ENCODE measurements at places on chromosomes 2 and 18. TPM values are rescaled to one million over a fixed set of nuclear protein-coding genes. Genes with fewer than 3 reads are reported as not detected.

The TMX3 gene
- 24.4 TPM for polyA plus RNA-seq

GRCh38 chr18:31740180-31740579, 20.5 kb downstream of the SLC25A52 start:
- no peaks in the 10 kb centered on the region for H3K27me3 ChIP-seq
- H3K4me3 ChIP-seq = no peak overlapping the region
- H3K36me3 ChIP-seq = no peaks in the 10 kb centered on the region
- H3K27ac ChIP-seq = no peak overlapping the region

- H3K4me1 ChIP-seq = no peaks in the 10 kb centered on the region
- no peaks in the 10 kb centered on the region for H3K36me3 ChIP-seq
Measured at GRCh38 chr2:51981783-51982182, 949.9 kb upstream of the NRXN1 start.

The C2orf15 gene
- 0.05 TPM for polyA plus RNA-seq

The NYAP2 gene
- polyA plus RNA-seq = 0.96 TPM

GRCh38 chr2:119548516-119549120, 4.4 kb downstream of the CFAP221 start:
- no peak for DNase-seq
- H3K27ac ChIP-seq = peak overlapping the region; percentile 66
- H3K27me3 ChIP-seq = no peaks in the 10 kb centered on the region
- H3K4me3 ChIP-seq = no peak overlapping the region

DNA sequence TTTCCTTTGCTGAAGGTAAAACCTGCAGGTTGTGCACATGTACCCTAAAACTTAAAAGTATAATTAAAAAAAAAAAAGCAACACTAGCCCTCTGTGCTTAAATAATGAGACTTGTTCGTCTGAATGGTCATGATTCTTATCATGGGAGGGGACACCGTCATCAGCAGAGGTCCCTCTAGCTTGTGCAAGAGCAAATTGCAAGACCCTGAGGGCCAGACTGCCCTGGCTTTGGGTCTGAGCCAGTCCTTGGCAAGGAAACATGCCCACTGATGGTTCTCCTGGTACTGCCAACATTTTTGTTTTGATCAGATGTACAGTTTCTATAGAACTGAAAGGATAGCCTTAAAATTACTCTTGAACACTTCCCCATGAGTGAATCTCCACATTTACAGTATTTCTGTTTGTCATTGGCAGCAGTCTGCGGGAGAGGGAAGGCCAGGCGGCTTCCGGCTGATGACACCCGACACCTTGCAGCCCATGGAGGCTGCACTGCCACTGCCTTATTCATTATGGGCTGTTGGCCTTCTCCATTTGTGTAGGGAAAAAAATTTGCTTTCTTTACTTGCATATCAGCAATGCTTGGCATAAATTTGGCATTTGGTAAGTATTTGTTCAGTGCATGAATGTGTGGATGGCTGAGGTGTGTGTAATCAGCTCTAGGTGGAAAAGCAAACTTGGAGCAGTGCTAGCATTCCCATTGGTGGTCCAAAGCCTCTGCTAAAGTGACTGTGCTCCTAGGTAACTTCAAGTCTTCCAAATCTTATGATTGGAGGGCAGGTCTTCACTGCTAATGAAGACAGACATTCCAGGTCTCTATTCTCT, 161.6 kb upstream of the ALKAL2 start:
- no peaks in the 10 kb centered on the region for H3K36me3 ChIP-seq
- no peak overlapping the region for H3K4me3 ChIP-seq
- no peaks in the 10 kb centered on the region for H3K4me1 ChIP-seq
- H3K27ac ChIP-seq = no peak overlapping the region

GRCh38 chr2:171432969-171433762, 624 bp downstream of the METTL8 start:
- no peaks in the 10 kb centered on the region for H3K27me3 ChIP-seq
- H3K36me3 ChIP-seq = peaks cover 26% of the 10 kb centered on the region
- peaks cover 13% of the 10 kb centered on the region for H3K4me1 ChIP-seq
- peak overlapping the region; percentile 87 for H3K4me3 ChIP-seq
- no peak for DNase-seq

DNA sequence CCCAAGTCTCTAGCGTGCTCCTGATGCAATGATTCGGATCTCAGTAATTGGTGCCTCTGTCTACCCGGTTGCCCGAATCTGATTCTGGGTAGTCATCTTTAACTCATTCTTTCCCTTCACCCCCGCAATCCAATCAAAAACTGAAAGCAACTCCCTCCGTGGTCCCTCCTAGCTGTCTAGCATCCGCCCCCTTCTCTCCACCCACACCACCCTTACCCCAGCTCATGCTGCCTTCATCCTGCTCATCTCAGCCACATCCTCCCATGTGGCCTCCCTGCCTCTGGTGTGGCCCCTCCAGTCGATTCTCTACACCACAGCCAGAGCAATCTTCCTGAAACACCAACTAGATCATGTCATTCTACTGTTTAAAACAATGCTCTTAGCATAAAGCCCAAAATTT, 62.3 kb downstream of the TTC32 start:
- no peaks in the 10 kb centered on the region for H3K4me1 ChIP-seq
- DNase-seq = no peak
- H3K27ac ChIP-seq = no peak overlapping the region
- no peak overlapping the region for H3K4me3 ChIP-seq
- no peaks in the 10 kb centered on the region for H3K36me3 ChIP-seq

DNA sequence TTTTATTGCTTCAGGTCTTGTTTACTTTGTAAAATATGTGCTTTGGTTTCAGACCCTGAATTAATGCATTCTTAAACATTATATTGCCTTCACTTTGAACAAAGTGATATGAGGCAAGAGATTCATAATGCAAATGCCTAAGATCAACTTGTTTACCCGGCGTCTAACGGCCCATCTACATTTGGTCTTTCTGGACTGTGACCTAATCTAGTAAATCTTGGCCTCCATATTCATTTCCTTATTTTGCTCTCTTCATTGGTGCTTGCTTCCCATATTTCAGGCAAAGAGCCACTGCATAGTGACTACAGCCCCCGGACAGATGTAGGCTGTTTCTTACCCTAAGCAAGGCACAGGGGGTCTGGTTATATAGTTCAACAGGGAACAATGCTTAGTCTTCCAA, 53.0 kb upstream of the SLC39A10 start:
- H3K36me3 ChIP-seq = no peaks in the 10 kb centered on the region
- H3K27me3 ChIP-seq = no peaks in the 10 kb centered on the region
- H3K4me3 ChIP-seq = no peak overlapping the region
- H3K27ac ChIP-seq = no peak overlapping the region
- DNase-seq = no peak
- no peaks in the 10 kb centered on the region for H3K4me1 ChIP-seq

DNA sequence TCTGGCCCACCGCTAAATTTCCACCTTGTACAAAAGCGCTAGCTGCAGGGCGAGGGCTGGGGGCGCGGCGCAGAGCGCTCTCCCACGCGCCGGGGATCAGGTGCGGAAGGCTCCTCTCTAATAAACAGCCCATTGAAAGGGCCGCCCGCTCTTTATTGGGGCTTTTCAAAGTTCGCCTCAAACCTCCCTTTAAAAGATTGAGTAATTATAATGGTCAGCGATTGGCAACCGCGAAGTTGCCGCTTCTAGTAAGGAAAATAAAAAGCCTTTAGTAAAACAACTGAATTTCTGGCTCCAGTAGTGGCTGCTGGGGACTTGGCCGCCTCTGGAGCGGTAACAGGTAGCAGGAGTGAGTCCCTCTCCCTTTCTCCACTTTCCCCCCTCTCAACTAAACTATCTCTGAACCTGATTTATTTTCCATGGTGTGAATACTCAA, 755 bp downstream of the NEUROD1 start:
- H3K4me3 ChIP-seq = no peak overlapping the region
- DNase-seq = no peak
- H3K4me1 ChIP-seq = no peaks in the 10 kb centered on the region
- H3K27ac ChIP-seq = no peak overlapping the region

The PID1 gene
- 7.9 TPM for polyA plus RNA-seq

GRCh38 chr18:11112286-11112685, 37.1 kb downstream of the PIEZO2 start:
- H3K27ac ChIP-seq = no peak overlapping the region
- H3K4me1 ChIP-seq = no peaks in the 10 kb centered on the region
- H3K36me3 ChIP-seq = no peaks in the 10 kb centered on the region
- H3K4me3 ChIP-seq = no peak overlapping the region

The FTCDNL1 gene
- polyA plus RNA-seq = 4.9 TPM

DNA sequence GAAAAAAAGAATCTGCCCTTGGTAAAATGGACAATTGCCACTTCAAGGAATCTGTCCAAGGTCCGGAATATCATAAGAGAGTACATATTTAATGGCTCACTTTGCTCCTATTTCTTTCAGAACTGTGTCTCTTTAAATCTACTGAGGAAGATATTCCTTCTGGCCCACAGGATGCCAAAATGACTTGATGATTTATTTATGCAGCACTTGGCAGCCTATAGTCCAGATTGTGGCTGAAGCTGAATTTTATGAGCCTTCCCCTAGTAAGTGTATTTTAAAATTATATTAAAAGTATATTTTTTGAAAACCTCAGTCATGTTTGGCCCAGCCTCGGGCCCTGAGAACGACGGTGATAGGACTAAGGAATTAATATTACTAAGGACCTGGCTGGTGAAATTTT, 465.1 kb upstream of the HNRNPA3 start:
- no peak overlapping the region for H3K27ac ChIP-seq
- H3K4me3 ChIP-seq = no peak overlapping the region
- H3K4me1 ChIP-seq = peaks cover 3% of the 10 kb centered on the region
- no peaks in the 10 kb centered on the region for H3K36me3 ChIP-seq
- peaks cover 7% of the 10 kb centered on the region for H3K27me3 ChIP-seq
- DNase-seq = no peak

The TMEM37 gene
- 0.60 TPM for polyA plus RNA-seq

- H3K36me3 ChIP-seq = no peaks in the 10 kb centered on the region
- H3K4me1 ChIP-seq = no peaks in the 10 kb centered on the region
- no peak for DNase-seq
- H3K4me3 ChIP-seq = no peak overlapping the region
Measured at GRCh38 chr2:112157472-112157871, 19.3 kb downstream of the FBLN7 start.

GRCh38 chr2:197497326-197497725, 2.3 kb downstream of the HSPD1 start:
- H3K27me3 ChIP-seq = no peaks in the 10 kb centered on the region
- peaks cover 74% of the 10 kb centered on the region for H3K36me3 ChIP-seq
- H3K4me3 ChIP-seq = peak overlapping the region; percentile 89
- DNase-seq = no peak

DNA sequence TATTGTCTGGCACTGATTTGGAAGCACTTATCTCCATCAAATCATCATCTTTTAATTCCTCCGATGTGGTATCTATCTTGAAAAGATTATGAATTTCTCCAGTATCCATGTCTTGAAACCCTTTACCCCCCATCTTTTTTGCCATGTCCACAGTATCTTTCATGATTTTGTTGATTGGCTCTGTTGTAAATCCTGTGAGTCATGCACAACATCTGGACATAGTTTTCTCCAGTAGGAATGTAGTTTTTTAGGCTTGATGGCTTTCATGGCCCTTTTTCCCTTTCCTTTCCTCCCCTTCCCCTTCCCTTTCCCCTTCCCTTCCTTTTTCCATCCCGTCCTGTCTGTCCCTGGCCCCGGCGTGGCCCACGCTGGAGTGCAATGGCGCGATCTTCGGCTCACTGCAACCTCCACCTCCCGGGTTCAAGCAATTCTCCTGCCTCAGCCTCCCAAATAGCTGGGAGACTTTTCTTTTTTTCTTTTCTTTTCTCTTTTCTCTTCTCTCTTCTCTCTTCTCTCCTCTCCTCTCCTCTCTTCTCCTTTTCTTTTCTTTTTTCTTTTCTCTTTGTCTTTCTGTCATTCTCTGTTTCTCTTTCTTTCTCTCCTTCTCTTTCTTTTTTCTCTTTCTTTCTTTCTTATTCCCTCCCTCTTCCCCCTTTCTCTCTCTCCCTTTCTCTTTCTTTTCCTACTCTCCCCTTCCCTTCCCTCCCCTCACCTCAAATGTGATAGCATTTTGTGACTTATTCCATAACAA, 18.4 kb upstream of the ZNF638 start:
- no peak for DNase-seq
- H3K4me1 ChIP-seq = no peaks in the 10 kb centered on the region
- H3K27ac ChIP-seq = no peak overlapping the region
- no peak overlapping the region for H3K4me3 ChIP-seq
- H3K36me3 ChIP-seq = no peaks in the 10 kb centered on the region
- H3K27me3 ChIP-seq = no peaks in the 10 kb centered on the region

The MAP3K20 gene
- 112 TPM for polyA plus RNA-seq

The IL36RN gene
- not detected for polyA plus RNA-seq

The NGEF gene
- polyA plus RNA-seq = 0.13 TPM

The NFATC1 gene
- 3.0 TPM for polyA plus RNA-seq

DNA sequence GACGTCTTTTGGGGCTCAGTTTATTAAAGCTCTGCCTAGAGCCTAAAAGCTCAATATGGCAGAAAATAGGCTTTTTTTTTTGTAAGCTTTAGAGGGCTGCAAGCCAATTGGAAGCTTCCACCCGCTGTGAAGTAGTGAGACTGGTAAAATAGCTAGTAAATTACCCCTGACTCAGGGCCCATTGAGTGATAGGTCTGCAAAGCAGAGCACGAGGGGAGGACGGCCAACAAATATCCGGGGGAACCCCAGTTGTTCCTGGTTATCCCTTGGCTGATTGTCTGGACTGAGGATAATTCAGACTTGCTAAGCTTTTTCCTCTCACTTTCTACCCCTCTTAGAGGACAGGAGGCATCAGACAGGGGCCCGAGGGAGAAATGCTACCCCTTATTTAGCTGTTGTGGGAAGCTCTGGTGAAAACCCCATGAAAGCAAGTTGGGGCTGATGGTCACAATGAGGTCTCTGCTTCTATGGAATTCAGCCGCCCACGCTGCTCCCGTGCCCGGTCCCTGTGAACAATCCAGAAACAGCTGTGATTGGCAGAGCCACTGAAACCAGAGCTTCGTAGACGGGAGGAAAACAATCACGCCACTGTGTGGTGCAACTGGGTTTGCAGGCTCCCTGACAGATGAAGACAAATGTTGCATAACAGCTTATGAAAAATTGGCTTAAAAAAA, 141.9 kb upstream of the LGALSL start:
- peak; percentile 70 for DNase-seq
- no peaks in the 10 kb centered on the region for H3K27me3 ChIP-seq
- no peak overlapping the region for H3K27ac ChIP-seq
- H3K4me3 ChIP-seq = peak overlapping the region; percentile 29

DNA sequence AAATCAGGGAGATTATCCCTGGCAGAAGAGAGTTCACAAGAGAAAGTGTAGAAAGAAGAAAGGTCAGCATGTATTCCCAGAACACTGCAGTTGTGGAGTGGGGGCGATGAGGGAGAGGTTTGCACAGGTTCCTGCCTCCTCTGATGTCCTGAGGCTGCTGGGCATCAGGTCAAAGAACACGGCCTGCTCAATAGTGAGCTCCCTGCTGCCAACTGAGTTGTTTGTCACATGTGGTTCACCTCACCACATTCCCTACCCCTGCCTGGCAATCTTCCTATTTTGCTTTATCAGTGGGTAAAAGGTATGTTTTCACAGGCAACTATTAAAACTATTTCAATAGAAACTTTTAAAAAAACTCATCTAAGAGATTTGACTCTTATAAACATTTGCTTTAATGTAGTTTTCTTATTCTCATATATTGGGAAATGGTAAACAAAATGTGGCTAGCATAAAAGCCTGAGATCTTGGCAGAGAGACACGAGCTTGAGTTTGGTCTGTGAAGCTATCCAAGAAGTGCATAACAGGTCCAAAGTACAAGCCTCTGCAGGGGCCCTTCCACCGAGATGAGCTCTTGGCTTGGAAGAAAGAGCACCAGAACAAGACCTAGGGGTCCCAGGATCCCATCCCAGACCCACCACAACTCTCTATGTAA, 123.9 kb upstream of the SRD5A2 start:
- no peaks in the 10 kb centered on the region for H3K4me1 ChIP-seq
- no peaks in the 10 kb centered on the region for H3K36me3 ChIP-seq
- no peaks in the 10 kb centered on the region for H3K27me3 ChIP-seq
- H3K4me3 ChIP-seq = no peak overlapping the region

All from psoas muscle (tissue), 8 donors.